Left kidney (tissue), 8 donors: ENCODE measurements at places on chromosomes 11 and 22. TPM values are rescaled to one million over a fixed set of nuclear protein-coding genes. Genes with fewer than 3 reads are reported as not detected.
A peak's percentile ranks its signal among the peaks of the same experiment; 100 is the strongest.

DNA sequence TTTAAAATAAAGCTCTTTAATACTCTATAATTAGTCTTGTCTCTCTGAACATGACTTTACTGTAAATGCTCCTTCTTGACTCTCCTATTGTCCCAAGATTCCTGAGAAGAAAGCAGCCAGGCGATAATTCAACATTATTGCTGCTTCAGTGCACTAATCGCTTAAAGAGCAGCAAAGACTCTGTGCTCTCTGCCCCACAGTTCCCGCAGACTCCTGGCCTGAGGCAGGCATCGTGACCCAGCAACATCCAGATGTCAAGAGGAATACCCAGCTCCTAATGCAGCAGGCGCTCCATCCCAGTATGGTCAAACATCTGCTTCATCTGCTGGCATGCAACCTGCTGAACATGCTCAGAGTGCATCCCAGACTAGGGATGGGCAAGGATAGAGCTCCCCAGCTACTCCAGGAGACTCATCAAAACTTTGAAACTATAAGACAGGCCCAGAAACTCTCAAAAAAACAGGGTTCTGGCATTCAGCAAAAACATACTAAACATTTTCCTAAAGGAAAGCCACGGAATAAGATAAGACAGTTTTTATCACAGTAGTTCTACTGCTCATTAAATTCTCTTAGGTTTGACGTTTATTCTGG, 270.0 kb downstream of the SOX6 start:
- peak; percentile 14 for DNase-seq

KCNQ1OT1 gene
- polyA plus RNA-seq = 2.8 TPM

- no peak for DNase-seq
Observed at GRCh38 chr11:78339483-78339882, 78.1 kb downstream of the GAB2 start.

PTDSS2 gene
- polyA plus RNA-seq = 34.8 TPM

- DNase-seq = no peak
Observed at GRCh38 chr22:23655891-23656475, 23.9 kb upstream of the DRICH1 start.

- DNase-seq = no peak
Observed at GRCh38 chr11:34134765-34135164, 29.3 kb downstream of the NAT10 start.
